ENCODE measurements at places on chromosomes 4 and X.

- no peak for DNase-seq
Observed at GRCh38 chrX:48498374-48498809, 10.4 kb upstream of the PORCN start.

DNA sequence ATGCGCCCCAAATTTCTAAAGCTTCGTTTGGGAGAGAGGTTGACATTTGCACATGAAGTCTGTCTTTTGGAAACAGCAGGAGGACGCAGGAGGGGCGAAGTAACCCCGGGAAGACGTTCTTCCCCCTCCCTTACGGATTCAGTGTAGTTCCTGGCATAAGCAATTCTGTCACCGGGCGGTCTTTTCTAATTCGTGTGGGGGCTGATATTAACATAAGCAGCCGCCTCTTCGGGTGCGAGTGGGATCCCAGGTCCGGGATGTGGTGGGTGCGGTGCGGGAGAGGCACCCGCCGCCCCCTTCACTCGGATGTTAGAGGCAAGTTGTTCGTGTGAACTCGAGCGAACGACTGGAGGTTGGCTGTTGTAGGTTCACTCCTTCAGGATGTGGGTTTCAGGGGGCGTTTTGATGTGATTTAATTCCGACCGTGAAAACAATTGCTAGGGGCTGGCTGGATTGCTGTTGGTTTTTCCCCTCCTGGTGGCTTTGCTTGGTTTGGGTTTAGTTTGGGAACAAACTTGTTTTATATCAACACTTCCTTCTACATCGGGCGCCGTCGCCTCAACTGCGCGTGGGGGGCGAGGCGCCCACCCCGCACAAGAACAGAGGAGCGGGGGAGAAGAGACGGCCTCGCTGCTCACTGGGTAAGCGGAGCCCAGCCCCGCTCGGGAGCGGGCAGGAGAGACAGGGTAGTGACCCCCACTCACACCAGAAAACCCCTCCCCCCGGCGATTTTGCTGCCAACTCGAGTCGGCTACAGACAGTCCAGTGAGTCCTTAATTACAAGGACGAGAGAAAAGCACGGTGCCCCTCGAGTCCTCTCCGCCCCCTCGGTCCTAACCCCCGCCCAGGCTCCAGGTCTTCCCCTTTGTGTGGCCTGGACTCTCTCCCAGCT lies 2.9 kb upstream of the LEF1 start:
- DNase-seq: no peak

GRCh38 chr4:2943364-2944090 lies 19.7 kb downstream of the NOP14 start:
- DNase-seq: no peak

DNA sequence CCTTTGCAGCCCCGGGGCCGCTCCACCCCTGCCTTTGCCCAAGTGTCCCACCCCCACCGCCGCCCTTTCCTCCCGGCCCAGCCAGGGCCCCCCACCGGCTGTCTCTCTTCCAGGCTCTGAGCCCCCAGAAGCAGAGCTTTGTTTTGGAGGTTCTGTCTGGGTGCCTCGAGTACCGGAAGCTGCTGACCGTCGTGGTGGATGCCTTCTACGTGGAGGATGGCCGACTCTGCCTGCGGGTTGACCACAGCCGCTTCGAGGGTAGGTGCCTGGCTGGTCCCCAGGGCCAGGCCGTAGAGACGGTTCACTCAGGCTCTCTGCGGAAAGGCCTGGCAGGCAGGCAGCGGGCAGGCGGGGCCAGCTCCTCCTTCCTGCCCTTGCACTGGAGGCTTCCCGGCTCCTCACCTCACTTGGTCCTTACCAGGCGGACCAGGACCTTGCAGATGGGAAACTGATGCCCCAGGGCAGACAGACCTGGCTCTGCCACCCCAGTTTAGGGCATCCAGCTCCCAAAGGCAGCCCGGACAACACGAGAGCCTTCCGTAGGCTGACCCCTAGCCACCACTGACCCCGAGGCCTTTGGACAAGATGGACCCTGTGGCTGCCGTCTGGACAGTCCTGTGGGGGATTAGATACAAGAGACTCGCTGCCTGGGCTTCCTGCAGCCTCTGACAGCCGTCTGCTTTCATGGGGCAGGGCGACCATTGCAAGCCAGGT lies 18.2 kb downstream of the CFAP99 start:
- DNase-seq: no peak

- DNase-seq: no peak
Observed at GRCh38 chr4:87006426-87006675, 71.5 kb downstream of the AFF1 start.

- no peak for DNase-seq
Observed at GRCh38 chr4:1496116-1496642, 89.9 kb upstream of the NKX1-1 start.

- DNase-seq: no peak
Observed at GRCh38 chr4:189530848-189531247, 409.8 kb upstream of the FRG1 start.

GRCh38 chr4:138259824-138260223 lies 17.7 kb upstream of the SLC7A11 start:
- no peak for DNase-seq

DNA sequence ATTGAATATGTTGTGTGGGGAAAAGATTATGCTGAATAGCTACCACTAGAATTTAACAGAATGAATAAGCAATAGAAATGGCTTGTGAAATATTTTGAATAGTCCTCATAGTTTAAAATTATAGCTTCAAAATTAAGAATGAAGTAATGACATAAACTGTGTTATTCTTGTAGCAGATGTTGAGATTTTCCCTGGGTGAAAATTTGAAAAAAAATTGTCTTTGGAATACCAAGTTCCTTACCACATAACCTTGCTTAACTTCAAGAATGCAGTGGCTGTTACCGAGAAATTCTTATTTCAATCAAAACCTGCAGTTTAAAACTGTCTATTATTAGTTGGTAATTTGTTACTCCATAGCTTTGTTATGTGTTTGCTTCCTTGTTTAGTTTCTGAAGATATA lies 1268.6 kb downstream of the RAPGEF2 start:
- no peak for DNase-seq

- DNase-seq: no peak
Observed at GRCh38 chrX:38282049-38282448, 45.3 kb downstream of the RPGR start.

GRCh38 chr4:112357453-112357852 lies 60.3 kb downstream of the ALPK1 start:
- DNase-seq: no peak

DNA sequence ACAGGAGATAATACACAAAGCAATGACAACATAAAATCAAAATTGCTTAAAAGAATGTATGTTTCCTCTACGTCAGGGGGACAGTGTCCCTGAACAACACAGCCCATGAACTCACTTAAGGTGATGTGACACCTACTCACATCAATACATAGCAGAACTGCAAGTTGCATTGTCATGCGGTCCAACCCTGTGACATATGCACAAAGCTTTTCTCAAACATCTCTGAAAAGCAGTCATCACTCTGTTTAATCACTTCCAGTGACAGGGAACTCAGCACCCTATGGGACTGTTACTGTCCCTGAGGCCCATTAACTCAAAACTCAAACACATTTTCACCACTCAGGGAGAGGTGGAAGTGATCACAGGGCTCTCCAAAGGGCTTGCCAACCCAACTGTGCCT lies 2.4 kb downstream of the STX18 start:
- no peak for DNase-seq

GRCh38 chr4:1201851-1202525 lies 29.6 kb upstream of the SPON2 start:
- DNase-seq: peak; percentile 67

DNA sequence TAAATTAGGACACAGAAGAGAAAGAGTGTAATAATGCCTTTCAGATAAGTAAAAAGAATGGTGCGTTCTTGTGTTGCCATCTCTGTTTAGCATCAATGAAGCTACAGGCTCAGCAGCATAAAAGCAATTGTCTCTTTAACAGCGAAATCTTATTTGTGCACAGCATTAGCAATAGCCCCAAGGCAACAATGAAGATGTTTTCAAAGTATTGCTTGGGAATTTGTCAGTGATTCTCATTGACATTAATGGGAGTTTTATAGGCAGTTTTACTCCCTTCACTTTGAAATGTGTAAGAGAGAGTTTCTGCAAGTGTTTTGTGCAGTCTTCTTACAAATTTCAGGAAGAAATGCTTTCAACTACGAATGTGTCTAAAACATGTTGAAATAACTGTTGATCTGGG lies 633.0 kb downstream of the TLL1 start:
- DNase-seq: no peak

- no peak for DNase-seq
Observed at GRCh38 chrX:136209751-136210150, 41.4 kb downstream of the MAP7D3 start.

DNA sequence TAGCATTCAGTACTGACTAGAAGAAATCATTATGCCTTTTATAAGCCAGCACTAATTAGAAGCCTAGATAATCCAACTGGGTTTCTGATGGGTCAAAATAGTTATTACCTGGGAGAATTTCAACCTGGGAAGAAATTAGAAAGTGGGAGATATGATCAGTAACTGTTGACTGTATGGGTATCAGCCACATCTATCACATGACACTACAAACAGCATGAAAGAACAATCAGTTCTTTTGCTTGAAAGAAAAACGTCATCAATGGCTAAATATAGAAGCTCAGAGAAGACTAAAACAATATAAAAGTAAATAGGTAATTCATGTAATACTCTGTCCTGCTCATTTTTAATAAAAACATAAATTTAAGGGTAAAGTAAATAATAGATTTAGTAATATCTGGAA lies 145.1 kb downstream of the CAMK2D start:
- no peak for DNase-seq

DNA sequence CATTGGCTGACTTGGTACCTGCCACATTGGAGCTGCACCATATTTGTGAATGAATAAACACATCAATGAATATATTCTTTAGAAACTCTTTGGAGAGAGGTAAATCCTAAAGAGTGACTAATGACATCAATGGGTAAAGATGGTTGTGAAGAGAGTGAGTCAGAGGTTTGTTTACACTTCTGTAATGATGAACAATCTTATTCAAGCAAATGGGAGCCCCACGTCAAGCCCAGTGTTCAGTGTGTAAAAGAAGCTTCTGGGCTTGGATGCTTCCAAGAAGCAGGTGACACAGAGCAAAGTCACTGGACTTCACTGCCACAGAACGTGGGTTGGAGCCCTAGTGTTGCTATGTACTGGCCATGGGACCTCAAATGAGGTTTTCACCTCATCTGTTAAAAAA lies 319.0 kb downstream of the STK32B start:
- DNase-seq: no peak

- DNase-seq: no peak
Observed at GRCh38 chrX:111447298-111447697, 35.3 kb upstream of the DCX start.

GRCh38 chr4:48755281-48755680 lies 24.8 kb downstream of the FRYL start:
- no peak for DNase-seq

DNA sequence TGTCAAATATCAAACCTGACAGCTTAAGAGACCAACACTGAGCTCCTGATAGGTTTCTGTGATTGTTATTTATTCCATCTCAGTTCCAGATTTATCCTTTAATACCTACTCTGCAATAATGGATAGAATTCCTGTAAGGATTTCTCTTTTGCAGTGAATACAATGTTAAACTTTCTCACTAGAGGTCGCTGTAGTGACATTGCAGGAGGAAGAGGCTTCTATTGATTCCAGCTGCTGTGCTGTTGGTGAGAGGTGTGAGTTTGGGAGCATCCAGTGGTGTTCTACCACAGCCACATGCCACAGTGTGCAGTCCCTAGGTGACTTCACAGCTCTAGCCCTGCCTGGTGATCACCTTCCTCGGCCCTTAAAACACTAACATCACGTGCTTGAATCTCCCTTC lies 34.6 kb upstream of the DCAF8L2 start:
- no peak for DNase-seq

GRCh38 chr4:158259955-158260575 lies 49.8 kb downstream of the TMEM144 start:
- DNase-seq: no peak

DNA sequence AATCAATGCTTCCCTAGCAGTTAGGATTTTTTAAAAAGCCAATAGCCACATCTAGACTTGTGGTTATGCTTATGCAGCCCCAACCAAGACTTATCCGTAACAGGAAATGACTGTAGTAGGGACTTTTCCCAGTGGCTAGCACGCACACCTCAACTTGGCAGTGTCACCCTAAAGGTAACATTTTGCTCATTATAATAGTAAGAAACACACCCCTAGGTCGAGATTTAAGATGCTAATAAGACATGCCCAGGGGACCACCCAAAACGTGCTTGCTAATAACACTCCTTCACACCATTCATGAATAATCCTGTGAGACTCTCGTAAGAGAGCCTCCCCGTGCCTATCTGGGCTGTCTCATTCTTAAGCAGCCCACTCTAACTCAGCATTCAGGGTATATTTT lies 195.3 kb downstream of the CHIC1 start:
- DNase-seq: no peak

DNA sequence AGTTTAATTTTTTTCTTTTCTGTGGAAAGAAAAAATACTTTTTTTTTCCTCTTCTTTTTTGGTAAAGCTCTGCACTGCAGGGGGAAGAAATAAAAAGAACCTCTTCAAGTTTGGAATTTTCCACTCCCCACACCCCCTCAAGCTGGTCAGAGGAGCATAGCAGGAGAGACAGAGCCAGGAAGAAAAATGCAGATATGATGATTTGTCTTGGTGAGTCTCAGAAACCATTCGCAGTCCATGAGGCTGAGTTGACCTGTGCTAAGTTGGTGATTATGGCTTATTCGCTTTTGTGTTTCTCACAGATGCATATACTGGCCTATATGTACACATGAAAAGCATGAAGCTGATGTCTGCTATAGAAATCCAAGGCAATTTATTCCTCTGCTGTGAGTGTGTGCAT lies 205.9 kb downstream of the LDB2 start:
- DNase-seq: no peak

Measured in stimulated activated CD8-positive, alpha-beta memory T cell treated with anti-CD3 and anti-CD28 coated beads, Interleukin-7, amount 100 ng/mL, for 1 hour (primary cell).